ENCODE measurements at places on chromosomes 6 and 20. TPM values are rescaled to one million over a fixed set of nuclear protein-coding genes. Genes with fewer than 3 reads are reported as not detected.

Gene RIMS4
- 0.53 TPM for total RNA-seq

Gene NECAB3
- total RNA-seq = 19.5 TPM

DNA sequence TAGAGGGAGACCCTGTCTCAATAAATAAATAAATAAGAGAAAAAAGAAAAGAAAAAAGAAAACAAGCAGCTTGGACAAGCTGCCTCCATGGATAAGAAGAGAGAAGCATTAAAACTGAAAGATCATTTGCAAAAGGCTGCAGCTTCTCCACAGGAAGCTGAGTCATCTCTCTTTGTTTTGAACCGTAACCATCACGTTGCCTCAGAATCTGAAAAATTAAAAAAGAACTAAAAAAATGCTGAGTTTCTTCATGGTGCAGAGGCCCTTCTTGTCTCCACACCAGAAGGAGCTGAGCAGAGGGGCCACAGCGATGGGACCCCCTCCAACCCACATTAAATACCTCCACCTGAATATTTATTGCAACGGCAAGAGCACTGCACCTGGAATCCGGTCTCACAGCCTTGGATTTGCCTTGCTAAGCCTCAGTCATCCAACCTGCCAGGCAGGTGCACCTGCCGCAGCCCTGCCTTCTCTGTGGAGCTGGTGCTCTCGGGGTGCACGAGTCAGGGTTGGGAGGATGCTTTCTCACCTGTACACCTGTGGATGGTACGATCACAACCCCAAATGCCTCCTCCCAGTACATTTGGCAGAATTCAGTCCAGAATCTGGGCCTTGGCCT is 28.1 kb downstream of the TOX2 start:
- DNase-seq = peak; percentile 71

Gene TFAP2D
- total RNA-seq = not detected

GRCh38 chr6:2560917-2561698 is 189.6 kb downstream of the MYLK4 start:
- DNase-seq = no peak

DNA sequence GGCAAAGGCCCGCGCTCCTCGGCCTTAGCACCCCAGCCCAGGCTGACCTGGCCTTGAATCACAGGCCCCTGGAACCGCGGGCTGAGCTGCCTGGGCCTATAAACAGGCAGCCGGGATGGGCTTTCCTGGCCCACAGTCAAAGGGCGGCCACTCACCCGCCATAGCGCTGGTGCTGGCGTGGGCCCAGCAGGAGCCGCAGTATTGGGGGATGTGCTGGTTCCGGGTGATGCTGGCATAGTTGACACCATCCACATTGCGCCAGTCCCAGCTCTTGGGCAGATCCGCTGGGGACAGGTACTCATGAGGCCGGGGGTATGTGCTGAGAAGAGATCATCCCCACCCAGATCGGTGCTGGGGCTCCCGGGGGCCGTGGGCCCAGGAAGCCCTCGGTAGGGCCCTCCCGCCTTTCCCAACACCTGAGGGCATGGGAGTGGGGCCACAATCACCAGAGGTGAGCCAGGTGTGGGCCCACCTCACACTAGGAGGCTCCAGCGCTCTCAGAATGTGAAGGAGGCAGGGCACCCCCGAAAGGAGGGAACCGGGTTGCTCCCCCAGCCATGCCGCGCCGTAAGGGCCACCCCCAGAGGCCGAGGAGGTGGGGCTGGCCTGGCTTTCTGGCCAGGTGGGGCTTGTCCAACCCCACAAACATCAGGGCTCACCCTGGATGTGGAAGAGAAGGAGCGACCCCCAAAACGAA is 739 bp downstream of the CTSZ start:
- DNase-seq = no peak

DNA sequence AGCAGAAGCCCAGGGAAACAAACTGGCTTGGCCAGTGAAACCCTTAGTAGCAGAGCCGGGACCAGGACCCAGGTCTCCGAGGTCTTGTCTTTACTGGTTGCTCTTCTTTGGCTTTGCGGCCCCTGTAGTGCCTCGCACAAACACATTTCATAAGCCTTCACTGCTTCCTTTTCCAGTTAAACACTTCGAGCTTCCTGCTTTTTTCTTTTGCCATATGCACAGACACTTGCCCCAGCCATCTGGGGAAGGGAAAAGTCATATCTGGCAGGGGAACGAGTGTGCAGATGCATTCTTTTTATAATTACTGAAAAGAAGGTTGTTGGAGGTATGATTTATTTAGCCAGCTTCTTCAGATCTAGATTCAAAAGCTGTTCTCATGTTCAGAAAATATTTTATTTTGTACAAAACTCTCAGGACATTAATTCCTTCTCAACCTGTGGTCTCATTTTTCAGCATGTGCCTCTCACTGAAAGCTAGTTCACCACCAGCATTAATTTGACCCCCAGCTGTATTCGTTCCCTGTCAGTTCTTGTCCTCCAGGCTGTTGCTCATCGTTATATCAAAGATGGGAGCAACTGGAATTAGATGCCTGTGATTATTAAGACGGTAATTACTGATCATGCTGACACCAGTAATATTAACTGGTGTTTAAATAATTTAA is 19.2 kb downstream of the KLHL32 start:
- no peak for DNase-seq

Gene C20orf141
- not detected for total RNA-seq

Gene CCN6
- not detected for total RNA-seq

DNA sequence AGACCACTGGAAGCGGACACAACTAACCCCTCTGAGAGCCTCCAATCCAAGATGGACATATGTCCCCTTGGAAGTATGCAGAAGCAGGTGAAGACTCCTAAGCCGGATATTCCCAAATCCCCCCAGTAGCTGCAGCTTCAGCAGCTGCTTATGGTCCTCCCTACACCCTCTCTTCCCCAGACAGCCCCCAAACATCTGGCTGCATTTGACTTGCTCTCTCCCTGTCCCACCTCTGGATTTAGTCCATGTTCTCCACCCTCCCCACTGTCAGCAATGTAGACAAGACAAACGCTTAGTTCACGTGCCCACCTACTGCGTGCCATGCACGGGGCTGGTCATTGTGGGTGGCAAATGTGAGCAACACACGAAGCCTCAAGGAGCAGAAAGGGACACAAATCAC is 4.6 kb upstream of the ADAM33 start:
- no peak for DNase-seq

DNA sequence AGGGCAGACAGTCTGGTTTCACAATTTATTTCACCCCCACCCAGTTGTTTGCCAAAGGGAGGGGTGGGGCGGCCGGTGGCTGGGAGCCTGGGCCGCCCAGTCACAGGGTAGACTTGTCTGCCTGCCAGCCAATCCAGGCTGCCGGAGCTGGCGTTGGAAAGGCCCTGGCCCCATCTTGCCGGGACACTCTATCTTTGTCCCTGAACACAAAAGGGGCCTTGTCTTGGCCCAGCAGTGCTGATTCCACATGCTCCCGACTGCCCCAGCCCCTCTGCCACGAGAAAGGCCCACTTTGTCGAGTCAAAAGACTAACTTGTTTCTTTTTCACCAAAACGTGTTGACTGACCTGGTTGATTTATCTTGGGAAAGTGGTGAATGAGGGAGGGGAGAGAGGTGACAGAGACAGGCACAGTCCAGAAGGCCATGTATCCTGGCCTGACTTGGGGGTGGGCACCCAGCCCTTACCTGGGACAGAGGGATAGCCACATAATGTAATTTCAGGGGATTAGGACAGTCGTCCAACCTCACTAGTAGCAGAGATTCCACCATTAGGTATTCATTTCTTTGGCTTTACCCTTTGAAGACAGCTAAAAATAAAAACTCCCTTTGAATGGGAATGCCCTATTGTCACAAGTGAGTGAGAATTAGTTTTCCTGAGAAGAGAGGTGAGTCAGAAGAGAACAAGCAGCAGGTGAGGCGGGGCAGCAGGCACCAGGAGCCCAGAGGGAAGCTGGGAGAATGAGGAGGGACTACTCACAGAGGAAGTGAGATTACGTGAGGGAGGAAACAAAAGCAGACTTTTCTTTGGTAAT is 67.0 kb upstream of the SIRPA start:
- no peak for DNase-seq

DNA sequence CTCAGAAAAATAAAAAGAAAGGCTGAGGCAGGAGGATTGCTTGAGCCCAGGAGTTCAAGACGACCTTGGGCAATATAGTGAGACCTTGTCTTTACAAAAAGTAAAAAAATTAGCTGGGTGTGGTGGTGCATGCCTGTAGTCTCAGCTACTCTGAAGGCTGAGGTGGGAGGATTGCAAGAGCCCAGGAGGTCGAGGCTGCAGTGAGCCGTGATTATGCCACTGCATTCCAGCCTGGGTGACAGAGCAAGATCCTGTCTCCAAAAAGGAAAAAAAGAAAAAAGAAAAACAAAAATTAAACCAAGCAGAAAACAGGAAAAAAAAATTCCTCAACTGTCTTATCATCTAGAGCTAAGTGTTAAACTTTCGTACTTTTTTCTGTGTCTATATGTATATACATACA is 12.4 kb upstream of the SRSF3 start:
- DNase-seq = no peak

DNA sequence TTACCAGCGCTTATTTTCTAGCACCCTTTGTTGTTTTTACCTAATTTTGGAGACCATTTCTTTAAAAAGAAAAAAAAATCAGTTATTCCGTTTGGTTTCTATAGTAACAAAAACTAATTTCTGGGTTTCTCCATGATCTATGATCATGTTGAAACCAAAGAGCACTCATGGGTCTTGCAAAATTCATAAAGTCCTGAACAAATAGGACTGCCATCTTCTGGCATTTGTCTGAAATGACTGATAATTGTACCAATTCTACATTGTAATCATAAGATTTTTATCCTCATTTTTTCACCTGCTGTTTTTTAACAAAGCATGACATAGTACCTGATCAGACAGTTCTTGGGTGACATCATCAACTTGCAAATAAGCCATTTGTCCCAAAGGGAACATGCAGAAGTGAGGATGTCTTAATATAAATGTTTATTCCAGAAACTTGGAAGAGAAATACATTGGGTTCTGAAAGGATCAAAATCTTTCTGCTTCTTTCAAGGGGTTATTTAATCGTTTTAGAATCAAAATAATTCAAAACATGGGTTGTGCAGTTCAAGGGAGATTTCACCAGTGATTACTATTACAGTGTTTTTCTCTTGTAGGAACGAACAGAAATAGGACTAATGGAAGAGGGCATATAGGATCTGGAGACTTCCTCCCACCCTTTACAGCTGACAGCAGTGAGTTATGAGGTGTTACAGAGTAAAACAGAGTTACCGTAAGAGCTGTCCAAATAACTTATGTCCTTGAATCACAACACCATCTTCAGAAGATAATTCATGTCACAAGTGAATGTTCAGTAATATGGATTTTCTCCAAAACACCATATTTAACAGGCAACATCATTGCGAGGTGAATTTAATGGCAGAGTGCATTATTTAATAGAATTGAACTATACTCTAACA is 87.1 kb upstream of the GJE1 start:
- no peak for DNase-seq

GRCh38 chr20:62849431-62849830 is 12.2 kb downstream of the TCFL5 start:
- DNase-seq = no peak

DNA sequence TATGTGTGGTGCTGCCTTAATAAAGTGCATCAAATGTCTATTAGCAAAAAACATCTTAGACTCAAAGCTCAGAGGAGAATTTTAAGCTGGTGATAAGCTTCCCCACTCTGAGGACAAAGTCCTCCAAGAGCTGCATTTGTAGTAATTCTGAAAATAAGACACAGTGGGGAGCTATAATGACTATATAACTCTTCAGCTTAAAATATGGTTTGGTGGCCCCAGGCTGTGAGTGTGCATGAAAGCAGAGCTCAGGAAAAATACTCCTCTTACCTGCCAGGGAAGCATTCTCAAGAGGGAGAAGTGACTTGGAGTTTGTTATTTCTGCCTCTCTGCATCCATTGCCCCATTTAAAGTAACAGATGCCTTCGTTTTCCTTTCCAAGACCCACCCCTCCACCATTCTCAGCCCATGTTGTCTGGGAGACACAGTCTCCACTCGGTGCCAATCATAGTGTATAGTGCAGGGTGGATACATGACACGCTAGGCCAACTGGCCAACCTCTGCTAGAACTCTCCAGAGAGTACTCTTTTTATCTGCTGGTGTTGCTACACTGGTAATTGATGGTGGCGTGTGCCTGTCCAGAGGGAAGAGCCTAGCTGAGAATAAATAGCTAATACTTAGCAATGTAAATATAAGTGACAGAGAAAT is 229.2 kb downstream of the PHF3 start:
- no peak for DNase-seq

- no peak for DNase-seq
These were observed 26.9 kb downstream of the RBM38 start for GRCh38 chr20:57417830-57418780.

DNA sequence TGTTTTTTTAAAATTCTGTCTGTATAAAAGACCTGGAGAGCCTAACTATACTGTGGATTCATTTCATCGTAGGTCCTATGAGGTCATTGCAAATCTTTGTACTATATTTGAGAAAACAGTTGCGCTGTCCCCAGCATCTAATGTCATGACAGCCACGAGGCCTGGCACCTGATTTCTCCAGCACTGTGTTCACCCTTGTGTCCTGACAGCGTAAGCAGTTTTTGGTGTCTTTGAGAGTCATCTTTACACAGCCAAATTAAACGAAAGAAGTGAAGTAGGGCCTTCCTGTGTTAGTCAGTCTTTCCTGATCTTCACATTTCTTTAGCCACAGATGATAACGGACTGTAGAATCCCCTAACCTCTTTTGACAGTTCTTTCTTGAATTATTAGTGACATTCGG is 70.6 kb upstream of the PHACTR2 start:
- no peak for DNase-seq

DNA sequence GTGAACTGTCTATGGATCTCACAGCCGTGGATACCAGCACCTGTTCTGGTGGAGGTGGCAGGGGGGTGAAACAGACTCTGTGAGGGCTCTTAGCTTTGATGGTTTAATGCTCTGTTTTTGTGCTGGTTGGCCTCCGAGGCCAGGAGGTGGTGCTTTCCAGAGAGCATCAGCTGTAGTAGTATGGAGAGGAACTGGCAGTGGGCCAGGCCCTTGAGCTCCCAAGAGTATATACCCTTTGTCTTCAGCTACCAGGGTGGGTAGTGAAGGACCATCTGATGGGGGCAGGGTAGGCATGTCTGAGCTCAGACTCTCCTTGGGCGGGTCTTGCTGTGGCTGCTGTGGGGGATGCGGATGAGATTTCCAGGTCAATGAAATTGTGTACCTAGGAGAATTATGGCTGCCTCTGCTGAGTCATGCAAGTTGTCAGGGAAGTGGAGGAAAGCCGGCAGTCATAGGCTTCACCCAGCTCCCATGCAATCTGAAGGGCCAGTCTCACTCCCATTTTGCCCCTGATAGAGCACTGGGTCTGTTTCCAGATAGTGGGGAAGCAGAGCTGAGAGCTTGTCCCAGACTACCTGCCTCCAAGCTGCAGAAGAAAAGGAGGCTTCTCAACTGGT is 102.7 kb upstream of the AHI1 start:
- DNase-seq = no peak

Gene CALHM5
- 1.8 TPM for total RNA-seq
